ENCODE measurements at places on chromosomes 7 and 10.

- peak; percentile 22 for DNase-seq
Observed at GRCh38 chr10:80465839-80466590, 11.9 kb downstream of the TSPAN14 start.

DNA sequence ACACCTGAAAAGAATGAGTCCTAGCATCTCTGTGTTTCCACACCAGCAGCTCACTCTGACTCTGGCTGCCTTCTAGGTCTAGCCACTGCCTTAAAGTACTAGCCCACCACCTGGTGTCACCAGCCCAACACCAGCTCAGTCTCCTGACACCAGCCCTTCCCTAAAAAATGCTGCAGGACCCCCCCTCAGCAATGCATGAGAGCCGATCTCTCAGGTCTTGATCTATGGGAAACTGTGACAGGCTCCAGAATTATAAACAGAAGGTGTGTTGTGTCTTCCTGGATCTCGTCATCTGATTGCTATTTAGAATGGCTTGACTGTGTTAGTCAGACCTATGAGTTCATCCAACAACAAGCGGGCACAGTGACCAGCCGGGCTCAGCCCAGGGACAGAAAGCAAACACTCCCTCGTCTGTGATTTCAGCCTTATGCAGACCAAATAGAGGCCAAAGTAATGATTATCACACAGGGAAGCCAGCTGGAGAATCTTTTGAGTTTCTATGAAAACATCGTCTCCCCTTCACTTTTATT, 66.6 kb downstream of the CUBN start:
- no peak for DNase-seq

DNA sequence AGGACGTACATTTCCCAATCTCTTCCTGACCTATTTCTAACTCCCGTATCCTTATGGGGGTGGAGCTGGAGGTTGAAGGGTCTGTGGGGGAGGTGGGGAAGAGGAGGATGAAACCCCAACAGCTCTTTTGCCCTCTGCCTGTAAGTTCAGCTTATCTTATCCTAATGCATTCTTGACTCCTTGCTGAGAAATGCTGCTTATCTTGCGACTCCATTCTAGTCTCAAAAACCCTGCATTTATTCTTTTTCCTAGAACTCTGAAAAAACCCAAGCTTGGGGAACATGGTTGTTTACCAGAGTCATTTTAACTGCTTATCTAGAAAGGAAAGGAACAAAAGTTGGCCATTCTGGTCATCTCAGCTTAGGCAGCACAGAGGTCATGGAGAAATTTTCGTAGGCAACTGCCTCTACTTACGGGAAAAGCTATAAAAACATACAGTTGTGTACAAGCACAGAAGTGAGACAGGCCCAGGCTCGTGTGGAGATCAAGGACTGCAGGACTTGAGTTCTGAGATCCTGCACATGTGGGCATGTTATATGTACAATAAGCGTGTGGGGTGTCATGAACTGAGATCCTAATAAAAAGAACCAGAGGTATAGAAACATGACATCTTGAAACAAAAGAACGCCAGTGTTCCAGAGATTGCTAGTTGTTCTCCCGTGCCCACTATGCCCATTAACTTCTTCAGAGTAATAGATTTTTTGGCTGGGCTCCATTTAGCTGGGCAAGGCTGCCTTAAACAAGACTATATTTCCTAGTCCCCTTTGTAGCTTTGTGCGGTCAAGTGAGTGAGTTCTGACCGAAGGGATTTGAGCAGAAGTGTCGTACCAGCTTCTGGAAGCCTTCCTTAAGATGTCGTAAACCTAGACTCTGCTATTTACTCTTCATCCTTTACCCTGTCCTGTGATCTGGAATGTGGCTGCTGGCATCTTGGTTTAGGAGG, 9.6 kb downstream of the INMT start:
- DNase-seq = no peak

DNA sequence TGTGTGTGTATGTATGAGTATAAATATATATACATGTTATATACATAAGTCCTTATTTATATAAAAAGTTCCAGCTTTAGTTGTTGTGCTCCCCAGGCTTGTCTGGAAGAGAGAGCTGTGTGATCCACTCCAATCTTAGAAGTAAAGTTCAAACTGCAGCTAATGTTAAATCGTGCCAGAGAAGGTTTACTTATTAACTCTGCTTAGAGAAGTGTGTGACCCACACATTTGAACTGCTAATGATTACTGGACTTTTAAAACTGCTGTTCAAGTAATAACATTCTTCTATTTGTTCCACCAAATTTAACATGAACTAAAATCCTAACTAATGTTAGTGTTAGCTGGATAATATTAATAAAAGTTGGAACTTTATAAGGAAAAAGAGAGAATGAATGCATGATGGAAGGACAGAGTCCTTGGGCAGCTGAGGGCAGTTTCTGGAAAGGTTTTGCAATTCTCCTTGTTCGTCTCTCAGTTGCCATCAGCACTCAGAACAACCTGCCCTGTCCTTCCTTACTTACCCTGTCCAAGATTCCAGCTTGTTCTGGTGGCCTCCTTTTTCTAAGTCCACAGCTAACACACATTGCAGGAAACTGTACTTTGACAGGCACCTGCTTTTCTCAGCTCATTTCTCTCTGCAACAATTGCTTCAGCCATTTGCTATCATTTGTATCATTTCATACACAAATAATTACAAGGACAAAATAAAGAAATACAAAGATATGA, 162.6 kb downstream of the FAM107B start:
- DNase-seq = no peak

- no peak for DNase-seq
Observed at GRCh38 chr10:71575934-71576801, 143.4 kb downstream of the C10orf105 start.

DNA sequence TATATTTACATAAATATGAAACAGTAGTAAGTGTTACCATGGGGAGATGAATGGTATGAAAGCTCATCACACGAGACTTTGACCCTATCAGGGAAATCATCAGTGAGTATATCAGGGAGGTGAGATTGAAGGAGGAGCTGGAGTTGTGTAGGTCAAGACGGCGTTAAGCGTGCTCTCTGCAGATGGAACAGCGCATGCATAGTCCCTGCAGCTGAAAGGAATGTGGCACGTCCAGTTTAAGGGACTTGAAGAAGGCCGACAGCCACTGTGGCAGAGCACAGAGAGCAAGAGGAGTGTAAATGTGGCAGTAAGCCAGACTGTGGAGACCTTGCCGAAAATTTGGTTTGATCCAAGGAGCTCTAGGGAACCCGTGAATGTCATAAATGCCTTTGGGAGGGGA, 38.9 kb downstream of the POU6F2 start:
- no peak for DNase-seq

GRCh38 chr10:4181621-4182049, 396.6 kb upstream of the KLF6 start:
- DNase-seq = no peak
